ENCODE measurements at places on chromosomes 2 and 18.

GRCh38 chr2:86290596-86291327 lies 46.7 kb downstream of the REEP1 start:
- DNase-seq = no peak

- DNase-seq = no peak
These were observed 889.5 kb upstream of the NXPH2 start for GRCh38 chr2:139669675-139670074.

DNA sequence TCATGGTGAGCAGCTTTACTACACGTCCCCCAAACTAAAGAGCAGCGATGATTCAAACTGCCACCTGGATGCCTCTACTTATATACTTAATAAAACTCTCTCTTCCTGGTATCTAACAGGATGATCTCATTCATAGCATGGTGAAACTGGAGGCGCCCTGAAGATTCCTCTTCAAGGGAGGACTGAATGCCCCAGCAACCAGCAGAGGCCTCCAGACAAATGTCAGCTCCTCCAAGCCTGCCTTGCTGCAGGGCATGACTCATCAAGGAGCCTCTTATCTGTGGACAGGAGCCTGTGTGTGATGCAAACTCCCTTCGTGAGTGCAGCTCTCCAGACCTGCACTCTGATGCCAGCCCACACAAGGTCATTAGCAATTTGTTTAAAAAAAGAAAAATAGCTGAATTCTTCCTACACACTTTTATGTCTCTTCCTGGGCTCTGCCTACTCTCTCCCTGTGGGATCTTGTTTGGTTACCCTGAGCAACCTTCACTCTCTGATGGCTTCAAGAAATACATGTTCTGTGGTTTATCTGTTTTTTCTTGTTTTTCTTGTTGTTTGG lies 30.2 kb downstream of the LONRF2 start:
- peak; percentile 92 for DNase-seq

DNA sequence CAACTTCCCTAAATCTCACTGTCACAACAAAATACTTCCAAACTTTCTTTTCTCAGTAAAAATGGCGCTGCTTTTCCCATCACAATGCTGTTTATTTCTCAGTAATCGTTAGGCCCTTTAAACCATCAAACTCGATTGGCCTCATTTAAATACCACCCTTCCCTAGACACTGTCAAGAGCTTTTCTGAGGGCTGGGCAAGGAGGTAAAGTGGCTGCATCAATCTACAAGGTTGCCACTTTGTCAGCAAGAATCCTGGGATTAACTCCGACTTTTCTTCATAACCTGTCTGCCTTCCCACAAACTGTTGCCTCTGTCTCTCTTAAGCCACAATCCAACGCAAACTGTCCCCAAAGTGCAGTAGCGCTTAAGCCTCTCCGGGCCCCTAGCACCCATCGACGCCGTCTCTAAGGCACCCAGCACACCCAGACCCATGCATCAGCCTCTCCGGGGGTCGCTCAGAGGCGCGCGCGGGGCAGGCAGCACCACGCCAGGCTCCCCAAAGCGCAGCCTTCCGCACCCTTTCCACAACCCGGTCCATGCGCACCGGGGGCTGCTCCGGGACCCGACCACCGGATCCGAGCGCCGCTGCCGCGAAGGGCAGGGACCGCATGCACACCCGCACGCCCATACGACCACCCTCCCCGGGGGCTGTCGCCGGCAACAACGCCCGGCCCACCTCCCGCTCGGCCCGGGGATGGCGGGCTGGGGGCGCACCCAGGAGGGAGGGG lies 683 bp downstream of the MBOAT2 start:
- peak; percentile 61 for DNase-seq

- no peak for DNase-seq
These were observed 50.9 kb upstream of the AFF3 start for GRCh38 chr2:100193291-100193710.

- no peak for DNase-seq
These were observed 8.9 kb downstream of the BOLA3 start for GRCh38 chr2:74138600-74139323.

Data from adipocyte (in vitro differentiated cells).